ENCODE measurements at places on chromosomes 7 and 10. TPM values are rescaled to one million over a fixed set of nuclear protein-coding genes. Genes with fewer than 3 reads are reported as not detected.

DNA sequence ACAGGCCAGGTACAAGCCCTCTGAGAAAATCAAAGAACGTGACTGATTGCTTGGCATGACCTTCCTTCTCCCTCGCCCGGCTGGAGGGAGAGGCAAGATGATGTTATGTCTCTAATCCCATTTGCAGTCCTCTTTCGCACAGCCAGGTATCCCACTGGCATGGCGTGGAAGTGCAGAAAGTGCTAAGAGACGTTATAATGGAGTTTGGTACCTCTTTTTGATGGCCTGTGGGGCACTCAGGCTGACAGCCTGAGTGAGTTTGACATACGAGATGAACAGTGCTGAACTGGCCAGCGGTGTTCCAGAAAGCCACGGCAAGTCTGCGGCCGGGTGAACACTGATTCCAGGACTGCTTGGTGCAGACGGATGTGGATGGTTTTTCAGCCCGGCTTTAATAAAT lies 241.6 kb downstream of the RAB11FIP2 start:
- DNase-seq: no peak

GRCh38 chr7:153509768-153510167 lies 542.4 kb upstream of the DPP6 start:
- DNase-seq: no peak

DNA2 gene
- 2.0 TPM for total RNA-seq

DNA sequence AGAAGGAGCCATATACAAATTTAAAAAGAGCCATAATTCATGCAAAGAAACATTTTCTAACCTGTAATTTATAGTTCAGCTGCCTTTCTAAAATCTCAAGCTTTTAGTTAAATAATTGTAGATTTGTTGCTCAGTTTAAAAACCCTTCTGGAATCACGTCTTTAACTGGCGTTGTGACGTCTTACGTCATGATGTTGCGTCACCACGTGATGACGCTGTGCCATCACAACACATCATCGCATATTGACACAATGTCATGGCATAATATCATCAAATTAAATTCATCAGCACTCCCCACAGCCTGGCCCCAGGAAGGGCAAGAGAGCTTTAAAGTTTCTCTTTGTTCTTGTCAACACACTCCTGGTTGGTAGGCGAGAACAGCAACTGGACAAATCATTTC lies 194.8 kb downstream of the GRM8 start:
- DNase-seq: no peak

GRCh38 chr7:69257592-69257991 lies 340.7 kb upstream of the AUTS2 start:
- no peak for DNase-seq
